ENCODE measurements at places on chromosomes 4 and X.

GRCh38 chr4:8291701-8292477, 22.3 kb downstream of the HTRA3 start:
- H3K27me3 ChIP-seq = peaks cover 10% of the 10 kb centered on the region
- peaks cover 2% of the 10 kb centered on the region for H3K4me1 ChIP-seq
- no peak overlapping the region for H3K4me3 ChIP-seq
- no peak overlapping the region for H3K27ac ChIP-seq

- peak; percentile 58 for DNase-seq
- no peaks in the 10 kb centered on the region for H3K27me3 ChIP-seq
- no peak overlapping the region for H3K27ac ChIP-seq
- H3K36me3 ChIP-seq = no peaks in the 10 kb centered on the region
Observed at GRCh38 chr4:113878668-113879067, 100.8 kb downstream of the ARSJ start.

GRCh38 chr4:142581881-142582280, 264.2 kb downstream of the INPP4B start:
- H3K27ac ChIP-seq = no peak overlapping the region
- no peak overlapping the region for H3K4me3 ChIP-seq
- H3K4me1 ChIP-seq = no peaks in the 10 kb centered on the region
- H3K36me3 ChIP-seq = no peaks in the 10 kb centered on the region
- no peak for DNase-seq

GRCh38 chr4:24002330-24002966, 112.6 kb upstream of the PPARGC1A start:
- no peak for DNase-seq
- peaks cover 28% of the 10 kb centered on the region for H3K4me1 ChIP-seq
- H3K27ac ChIP-seq = no peak overlapping the region
- H3K4me3 ChIP-seq = no peak overlapping the region
- H3K36me3 ChIP-seq = no peaks in the 10 kb centered on the region

GRCh38 chrX:116292183-116292582, 121.6 kb downstream of the AGTR2 start:
- no peak overlapping the region for H3K27ac ChIP-seq
- no peak overlapping the region for H3K4me3 ChIP-seq
- DNase-seq = no peak
- peaks cover 3% of the 10 kb centered on the region for H3K27me3 ChIP-seq
- H3K36me3 ChIP-seq = no peaks in the 10 kb centered on the region

DNA sequence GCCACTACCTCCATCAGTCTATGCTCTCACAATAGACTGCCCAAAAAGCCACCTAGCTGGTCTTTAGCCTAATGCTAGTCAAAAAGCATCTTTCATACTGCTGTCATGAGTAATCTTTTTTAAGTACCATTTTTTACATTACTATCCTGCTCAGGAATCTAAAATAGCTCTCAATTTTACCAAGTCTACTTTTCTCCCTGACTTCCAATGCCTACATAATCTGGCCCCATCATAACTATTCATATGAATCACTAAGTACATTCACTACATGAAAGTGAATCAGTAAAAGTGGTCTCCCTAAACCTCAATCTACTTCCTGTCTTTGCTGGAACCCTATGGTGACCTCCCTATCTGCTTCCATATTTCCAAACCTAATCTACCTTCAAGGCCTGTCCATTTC, 105.9 kb downstream of the THOC2 start:
- no peak for DNase-seq
- H3K27me3 ChIP-seq = peaks cover 2% of the 10 kb centered on the region
- no peaks in the 10 kb centered on the region for H3K4me1 ChIP-seq
- no peaks in the 10 kb centered on the region for H3K36me3 ChIP-seq

DNA sequence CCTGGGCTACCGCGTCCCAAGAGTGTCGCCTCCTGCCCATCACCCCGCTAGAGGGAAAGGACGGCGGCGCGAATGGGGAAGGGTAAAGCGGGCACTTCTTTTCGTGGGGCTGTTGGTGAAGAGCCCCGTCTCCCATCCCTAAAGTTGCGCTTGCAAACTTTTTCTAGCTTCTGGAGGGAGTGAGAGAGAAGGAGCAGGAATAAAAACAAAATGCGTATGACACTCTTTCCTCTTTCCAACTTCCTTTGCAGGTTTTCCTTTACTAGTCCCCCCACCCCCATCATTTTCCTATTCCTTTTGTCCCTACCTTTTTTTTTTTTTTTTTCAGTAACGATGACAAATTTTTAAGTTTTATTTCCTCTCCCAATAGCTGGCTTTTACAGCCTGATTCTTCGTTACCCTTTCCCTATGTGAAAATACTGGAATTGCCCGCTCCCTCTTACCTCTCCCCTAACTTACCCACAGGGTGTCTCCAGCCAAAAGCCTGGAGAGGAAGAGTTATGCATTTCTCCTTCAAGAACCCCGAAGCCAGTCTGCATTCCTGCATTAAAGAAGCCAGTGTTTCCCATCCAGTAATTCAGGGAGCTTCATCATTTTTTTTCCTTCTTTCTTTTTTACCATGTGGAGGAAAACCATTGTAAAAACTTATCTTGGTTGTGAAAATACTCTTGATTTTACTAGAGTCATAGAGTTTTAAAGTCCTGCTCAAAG, 613 bp upstream of the ARSJ start:
- DNase-seq = no peak
- no peak overlapping the region for H3K27ac ChIP-seq
- peaks cover 7% of the 10 kb centered on the region for H3K36me3 ChIP-seq
- H3K4me1 ChIP-seq = peaks cover 10% of the 10 kb centered on the region
- H3K27me3 ChIP-seq = peaks cover 2% of the 10 kb centered on the region

GRCh38 chrX:102765217-102765616, 44.7 kb downstream of the GPRASP3 start:
- no peaks in the 10 kb centered on the region for H3K36me3 ChIP-seq
- DNase-seq = no peak
- H3K4me3 ChIP-seq = no peak overlapping the region
- H3K27me3 ChIP-seq = no peaks in the 10 kb centered on the region
- H3K27ac ChIP-seq = no peak overlapping the region

DNA sequence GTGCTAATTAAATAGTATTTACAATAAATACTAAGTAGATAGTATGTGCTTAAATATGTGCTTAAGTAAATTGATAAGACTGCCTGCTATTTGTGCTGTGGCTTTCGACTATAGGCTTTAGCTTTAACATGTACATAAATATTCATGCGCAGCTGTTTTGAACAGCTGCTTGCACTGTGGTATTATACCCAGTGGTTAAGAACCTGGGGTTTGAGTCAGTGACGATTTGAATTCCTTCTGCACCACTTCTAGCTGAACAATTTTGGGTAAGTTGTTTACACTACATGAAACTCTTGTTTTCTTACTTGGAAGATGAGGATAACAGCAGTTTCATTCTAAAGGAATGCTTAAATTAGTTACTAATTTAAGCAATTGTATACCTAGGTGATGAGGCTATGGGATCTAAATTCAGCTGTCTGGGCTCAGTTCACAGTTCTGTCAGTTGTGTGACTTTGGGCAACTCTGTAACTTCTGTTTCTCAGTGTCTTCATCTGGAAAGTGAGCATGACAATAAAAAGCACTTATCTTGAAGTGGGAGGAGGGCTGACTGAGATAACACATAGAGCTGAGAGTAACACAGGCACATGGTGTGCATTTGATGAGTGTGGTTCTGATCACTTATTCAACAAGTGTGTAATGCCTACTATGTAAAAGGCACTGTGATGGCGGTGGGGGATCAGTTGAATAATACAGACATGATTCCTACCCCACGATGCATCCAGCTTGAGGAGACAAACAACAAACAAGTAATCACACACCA, 37.0 kb downstream of the HPGDS start:
- no peaks in the 10 kb centered on the region for H3K4me1 ChIP-seq
- peaks cover 5% of the 10 kb centered on the region for H3K27me3 ChIP-seq
- H3K36me3 ChIP-seq = no peaks in the 10 kb centered on the region
- H3K27ac ChIP-seq = no peak overlapping the region

DNA sequence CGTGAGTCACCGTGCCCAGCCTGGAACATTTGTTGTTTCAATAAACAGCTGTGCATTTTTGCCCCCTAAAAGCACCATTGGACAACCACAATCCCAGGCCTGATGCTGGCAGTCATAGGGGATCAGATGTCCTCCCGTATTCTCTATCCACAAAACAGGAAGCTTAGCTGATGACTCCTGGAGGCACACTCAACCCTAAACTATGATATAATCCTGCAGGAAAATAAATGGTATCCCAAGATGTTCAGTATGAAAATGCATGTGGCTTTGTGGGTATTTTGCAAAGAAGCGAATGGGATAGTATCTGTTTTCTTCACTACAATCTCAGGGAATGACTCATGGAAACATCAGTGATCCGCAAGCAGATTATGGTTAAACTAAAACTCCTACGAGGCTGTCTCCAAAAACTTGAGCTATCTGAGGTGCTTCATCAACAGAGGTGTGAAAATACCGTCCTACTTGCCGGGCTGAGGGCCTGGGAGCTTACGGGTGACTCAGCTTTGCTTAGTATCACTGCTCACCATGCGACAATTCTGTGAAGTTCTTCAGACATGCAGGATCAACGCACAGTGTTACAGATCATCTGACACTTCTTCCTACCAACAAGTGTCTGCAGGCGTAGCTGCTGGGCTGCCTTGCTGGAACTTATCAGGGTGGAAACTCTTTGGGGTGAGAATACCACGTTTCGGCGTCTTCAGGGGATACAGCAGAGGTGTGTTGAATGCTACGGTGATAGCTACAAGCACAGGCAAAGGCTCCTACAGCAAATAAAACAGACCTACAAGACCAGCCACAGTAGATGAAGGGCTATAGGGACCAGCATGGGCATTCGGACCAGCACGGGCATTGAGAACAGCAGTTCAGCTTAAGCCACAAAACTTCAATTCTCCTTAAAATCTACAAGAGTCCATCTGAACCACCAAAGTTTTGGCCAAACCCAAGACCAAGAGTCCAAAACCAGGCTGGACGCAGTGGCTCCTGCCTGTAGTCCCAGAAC, 148.5 kb downstream of the DHRSX start:
- DNase-seq = no peak
- peaks cover 1% of the 10 kb centered on the region for H3K4me1 ChIP-seq
- H3K4me3 ChIP-seq = no peak overlapping the region
- no peak overlapping the region for H3K27ac ChIP-seq

DNA sequence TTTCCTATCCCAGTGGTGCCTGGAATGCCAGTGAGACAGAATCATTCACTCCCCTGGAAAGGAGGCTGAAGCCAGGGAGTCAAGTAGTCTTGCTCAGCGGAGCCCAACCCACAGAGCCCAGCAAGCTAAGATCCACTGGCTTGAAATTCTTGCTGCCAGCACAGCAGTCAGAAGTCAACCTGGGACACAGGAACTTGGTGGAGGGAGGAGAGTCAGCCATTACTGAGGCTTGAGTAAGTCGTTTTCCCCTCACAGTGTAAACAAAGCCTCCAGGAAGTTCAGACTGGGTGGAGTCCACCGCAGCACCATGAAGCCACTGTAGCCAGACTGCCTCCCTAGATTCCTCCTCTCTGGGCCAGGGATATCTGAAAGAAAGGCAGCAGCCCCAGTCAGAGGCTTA, 283.2 kb upstream of the CPEB2 start:
- peaks cover 2% of the 10 kb centered on the region for H3K27me3 ChIP-seq
- H3K36me3 ChIP-seq = peaks cover 12% of the 10 kb centered on the region

- peak overlapping the region; percentile 18 for H3K27ac ChIP-seq
- H3K27me3 ChIP-seq = peaks cover 36% of the 10 kb centered on the region
- H3K4me1 ChIP-seq = peaks cover 7% of the 10 kb centered on the region
- H3K4me3 ChIP-seq = peak overlapping the region; percentile 1
Observed at GRCh38 chr4:6561706-6562371, 13.2 kb upstream of the MAN2B2 start.

DNA sequence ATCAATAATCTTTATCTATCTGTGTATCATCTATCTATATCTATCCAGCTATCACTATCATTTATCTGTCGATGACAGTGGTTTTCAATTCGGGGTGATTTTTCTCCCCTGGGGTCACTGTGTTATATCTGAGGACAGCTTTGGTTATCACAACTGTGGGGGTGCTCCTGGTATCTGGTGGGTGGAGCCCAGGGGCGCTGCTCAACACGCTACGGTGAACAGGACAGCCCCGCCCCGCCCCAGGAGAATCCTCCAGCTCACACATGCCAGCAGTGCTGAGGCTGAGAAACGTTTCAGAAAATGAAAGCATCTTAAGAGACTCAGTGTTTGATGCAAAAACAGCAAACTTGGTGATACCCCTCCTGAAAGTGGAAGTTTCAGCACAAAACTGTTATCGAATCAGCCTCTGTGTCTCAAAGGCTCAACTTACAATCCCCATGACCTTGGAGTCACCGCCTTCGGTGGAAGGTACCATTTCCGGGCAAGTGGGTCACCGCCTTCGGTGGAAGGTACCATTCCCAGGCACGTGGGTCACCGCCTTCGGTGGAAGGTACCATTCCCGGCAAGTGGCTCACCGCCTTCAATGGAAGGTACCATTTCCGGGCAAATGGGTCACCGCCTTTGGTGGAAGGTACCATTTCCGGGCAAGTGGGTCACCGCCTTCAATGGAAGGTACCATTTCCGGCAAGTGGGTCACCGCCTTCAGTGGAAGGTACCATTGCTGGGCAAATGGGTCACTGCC, 315.3 kb downstream of the DHRSX start:
- no peak for DNase-seq
- H3K4me3 ChIP-seq = no peak overlapping the region
- no peaks in the 10 kb centered on the region for H3K4me1 ChIP-seq
- no peaks in the 10 kb centered on the region for H3K27me3 ChIP-seq
- no peak overlapping the region for H3K27ac ChIP-seq

DNA sequence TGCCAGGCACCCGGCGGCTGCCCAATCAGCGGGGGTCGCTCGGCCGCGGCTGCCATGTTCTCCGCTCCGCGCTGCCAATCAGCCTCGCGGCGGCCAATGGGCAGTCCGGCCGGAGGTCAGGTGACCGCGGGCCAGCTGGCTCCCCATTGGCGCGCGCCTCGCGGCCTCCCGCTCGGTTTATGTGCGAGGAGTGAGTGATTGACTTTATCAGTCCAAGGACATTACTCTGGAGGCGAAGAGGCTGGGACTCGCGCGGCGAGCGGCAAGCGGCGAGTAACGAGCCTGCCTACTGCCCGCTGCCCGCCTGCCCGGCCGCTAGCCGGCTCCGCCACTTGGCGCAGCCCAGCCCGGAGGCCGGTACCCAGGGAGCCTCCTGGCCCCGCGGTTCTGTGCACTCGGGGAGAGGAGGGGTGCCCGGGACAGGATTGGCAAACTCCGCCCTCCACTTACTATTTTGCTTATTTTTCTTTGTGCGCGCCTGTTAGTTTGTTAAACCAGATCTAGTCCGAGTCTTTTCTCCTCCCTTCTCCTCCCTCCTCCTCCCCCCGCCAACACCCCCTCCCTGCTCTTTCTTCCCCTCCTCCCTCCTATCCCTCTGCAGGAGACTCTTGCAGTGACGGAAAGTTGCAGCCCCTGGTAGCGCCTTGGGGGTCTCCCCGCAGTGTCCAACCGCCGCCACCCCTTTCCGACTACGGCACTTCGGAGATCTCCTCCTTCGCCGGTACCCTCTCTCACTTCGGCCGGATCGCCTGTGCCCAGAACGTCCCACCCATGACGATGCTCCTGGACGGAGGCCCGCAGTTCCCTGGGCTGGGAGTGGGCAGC, at the start of gene ZIC3:
ZIC3 (plus strand) TSS at position 207 of the 825 bp plus-strand sequence; CDS start at position 772, 565 bp downstream.
- no peaks in the 10 kb centered on the region for H3K36me3 ChIP-seq
- H3K27me3 ChIP-seq = peaks cover 12% of the 10 kb centered on the region
- peaks cover 3% of the 10 kb centered on the region for H3K4me1 ChIP-seq
- H3K4me3 ChIP-seq = peak within 1 kb of the TSS; percentile 89
- DNase-seq = peak; percentile 86

GRCh38 chrX:11097933-11098332, 13.2 kb upstream of the HCCS start:
- H3K4me1 ChIP-seq = no peaks in the 10 kb centered on the region
- no peaks in the 10 kb centered on the region for H3K27me3 ChIP-seq
- no peak for DNase-seq
- H3K36me3 ChIP-seq = no peaks in the 10 kb centered on the region

- peaks cover 3% of the 10 kb centered on the region for H3K27me3 ChIP-seq
- DNase-seq = no peak
Observed at GRCh38 chr4:176579226-176579625, 213.5 kb downstream of the VEGFC start.

GRCh38 chr4:184198190-184198589, 19.5 kb downstream of the ENPP6 start:
- peaks cover 6% of the 10 kb centered on the region for H3K36me3 ChIP-seq
- no peaks in the 10 kb centered on the region for H3K27me3 ChIP-seq
- no peak for DNase-seq
